Smooth muscle cell of the brain vasculature (primary cell): ENCODE measurements at places on chromosomes 2 and 18.
A peak's percentile ranks its signal among the peaks of the same experiment; 100 is the strongest.

DNA sequence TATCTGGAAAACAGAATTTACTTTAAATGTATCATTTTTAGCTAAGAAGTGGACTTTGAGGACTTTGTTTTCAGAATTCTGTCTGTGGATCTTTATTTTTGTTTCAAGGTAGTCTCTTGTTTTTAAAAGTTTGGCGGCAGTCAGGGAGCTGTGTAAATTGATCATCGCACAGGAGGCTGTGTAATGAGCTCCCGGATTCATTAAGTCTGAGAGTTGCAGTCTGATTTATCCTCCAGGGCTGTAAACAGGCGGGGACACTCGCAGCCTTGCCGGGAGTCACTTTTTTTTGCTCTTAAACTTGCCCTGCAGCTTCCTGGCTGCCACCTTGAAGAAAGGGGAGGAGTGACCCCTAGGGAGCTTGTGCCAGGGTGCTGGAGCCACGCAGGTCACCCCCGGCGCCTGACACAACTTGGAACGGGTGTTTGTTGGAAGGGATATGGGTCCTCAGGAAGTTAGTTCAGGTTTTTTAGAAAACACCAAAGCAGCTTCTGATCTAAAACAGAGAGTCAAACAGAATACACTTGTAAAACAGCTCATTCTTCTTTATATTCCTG is 76.2 kb downstream of the DCDC2C start:
- no peak for DNase-seq

GRCh38 chr2:183522489-183523266 is 398.4 kb downstream of the NUP35 start:
- no peak for DNase-seq

DNA sequence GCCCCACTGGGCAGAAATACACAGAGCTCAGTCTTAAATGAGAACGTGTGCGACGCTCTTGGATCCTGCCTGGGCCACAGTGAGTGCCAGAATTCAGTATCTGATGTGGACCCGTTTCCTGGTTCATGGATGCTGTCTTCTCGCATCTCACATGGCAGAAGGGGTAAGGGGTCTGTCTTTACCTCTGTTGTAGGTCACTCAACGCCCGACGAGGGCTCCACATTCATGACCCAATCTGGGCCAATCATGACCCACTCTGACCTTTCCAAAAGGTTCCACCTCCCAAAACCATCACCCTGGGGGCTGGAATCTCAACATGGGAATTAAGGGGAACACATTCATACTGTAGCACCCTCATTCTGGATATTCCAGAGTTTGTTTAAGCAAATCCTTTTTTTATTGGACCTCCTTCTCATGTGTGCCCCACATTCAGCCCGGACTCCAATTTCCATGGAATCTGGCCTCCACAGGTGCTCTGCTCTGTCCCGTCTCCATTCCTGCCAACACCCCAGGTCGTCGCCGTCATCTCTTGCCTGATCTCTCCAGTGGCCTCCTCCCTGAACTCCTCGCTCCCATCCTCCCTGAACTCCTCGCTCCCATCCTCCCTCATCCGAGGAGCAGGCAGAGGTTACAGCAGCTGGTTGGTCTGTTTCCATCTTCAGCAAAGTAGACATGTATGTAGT is 78.9 kb upstream of the OTOS start:
- DNase-seq, result no peak

DNA sequence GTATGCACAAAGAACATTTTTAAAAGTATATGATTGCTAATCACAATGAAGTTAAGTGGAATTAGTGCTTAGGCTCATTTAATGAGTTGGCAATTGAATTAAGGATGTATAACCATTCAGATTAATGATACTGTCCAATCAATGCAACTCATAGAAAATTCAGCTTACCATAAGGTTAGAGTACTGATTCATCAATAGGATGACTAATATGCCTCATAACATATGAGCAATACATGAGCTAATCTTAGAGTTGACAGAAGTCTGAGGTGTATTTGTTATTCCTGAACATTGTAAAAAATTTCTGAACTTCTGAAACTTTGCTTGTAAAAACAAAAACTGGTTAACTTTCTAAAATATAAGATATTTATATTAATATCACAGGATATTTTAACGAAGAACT is 118.3 kb upstream of the NETO1 start:
- DNase-seq, result no peak

GRCh38 chr2:227503433-227504406 is 31.8 kb downstream of the AGFG1 start:
- no peak for DNase-seq

DNA sequence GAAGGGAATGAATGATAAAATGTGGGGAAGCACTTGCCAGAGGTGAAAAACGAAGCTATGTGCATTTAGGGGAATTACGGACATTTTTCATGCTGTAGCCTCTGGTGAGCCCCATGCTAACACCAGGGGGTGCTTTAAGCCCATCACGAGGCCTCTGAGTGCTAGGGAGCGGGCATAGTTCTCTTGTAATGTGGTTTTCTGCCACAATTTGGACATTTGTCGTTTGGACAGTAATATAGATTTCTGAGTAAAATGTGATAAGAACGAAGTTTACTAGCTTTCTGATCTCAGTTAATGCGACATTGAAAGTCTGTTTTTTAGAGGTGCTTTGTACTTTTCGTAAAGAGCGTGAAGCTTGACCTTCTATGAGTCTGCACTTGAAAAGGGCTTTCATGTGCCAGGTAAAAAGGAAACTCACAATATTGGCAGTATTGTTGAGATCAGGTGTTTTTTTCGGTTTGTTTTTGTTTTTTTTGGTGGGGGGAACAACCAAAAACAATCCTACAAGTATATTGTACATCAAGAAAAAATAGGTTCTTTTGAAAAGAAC is 50.6 kb downstream of the TRAF3IP1 start:
- DNase-seq, result peak; percentile 23

DNA sequence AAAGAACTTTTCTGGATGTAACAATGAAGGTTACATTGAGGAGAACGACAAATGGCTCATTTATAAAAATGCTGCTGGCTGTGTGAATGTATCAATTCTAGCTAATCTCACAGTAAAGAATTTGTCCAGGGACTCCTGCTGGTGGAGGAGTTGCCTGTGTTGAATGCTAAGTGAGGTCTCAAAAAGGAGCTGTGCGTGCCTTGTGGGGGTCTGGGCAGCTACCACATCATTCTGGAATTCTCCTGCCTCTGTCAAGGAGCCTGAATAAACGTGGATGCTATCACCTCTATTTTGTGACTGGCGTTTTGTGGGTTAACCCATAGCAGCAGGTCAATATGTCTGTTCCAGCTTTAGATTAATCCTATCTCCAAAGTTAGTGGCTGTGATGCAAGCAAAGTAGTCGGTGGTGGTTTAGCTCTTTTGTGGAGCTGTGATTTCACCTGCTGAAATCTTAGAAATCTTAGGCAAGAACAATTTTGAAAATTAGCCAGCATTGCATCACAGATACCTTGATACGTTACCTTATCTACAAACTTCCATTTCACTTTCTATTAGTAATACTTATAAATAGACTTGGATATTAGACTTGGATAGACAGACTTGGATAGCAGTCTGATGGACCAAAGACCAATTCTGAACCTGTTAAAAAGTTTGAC is 96.8 kb downstream of the MTCL1 start:
- DNase-seq, result no peak

DNA sequence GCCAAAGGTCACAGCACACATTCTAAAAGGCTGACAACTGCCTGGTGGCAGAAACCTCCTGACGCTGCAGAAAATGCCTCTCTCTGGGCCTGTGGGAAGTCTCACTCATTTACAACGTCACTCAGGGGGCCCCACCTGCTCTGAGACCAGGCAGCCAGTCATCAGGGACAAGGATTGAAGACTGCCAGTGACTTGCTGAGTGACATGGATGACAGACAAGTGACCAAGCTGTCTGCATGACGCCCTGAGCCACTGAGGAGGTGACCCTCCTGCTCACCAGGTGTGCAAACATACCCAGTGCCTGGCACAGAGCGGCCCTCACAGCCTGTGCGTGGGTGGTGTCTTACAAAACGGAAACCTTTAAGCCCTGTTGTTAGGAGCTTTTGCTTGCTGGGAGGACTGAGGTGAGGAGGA is 392.4 kb downstream of the TNS1 start:
- DNase-seq, result no peak

- no peak for DNase-seq
Measured at GRCh38 chr18:21404426-21404825, 162.4 kb downstream of the GREB1L start.

- no peak for DNase-seq
Measured at GRCh38 chr2:26537826-26538475, 60.0 kb upstream of the OTOF start.

DNA sequence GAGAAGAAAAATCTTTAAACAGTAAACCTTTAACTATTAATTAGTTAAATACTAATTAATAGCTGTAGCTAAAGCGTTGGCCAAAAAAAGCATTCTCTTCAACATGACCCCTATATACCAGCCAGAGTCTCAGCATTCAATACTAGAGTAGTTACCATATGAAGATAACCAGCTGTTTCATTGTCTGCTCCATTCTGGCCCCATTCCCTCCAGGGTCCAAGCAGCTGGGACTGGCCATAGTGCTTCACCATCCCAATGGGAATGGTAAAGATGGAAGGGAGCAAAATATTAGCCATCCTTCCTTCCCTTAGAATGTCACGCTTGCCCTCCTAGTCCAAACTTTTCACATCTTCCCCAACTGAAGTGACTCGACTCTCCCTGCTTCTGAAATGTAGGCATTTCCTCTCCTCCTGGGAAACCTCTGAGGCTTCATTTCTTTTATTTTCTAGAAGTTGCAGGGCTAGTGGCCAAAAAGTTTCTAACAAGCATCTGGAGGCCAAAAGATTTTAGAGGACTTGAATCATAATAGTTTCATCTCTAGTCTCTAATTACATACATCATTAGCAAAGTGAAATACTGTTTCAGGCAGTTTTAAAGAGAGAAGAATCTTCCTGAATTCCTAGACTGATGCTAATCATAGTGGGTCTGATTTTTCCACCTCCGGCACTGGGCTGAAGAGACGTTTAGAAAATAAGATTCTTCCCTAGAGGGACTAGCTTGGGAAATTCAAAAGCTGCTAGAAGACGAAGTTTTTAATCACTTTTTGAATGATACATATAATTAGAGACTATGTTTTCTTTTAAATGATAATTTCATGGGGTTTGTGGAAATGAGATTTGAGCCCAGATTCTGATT is 52.7 kb downstream of the CCDC68 start:
- no peak for DNase-seq

DNA sequence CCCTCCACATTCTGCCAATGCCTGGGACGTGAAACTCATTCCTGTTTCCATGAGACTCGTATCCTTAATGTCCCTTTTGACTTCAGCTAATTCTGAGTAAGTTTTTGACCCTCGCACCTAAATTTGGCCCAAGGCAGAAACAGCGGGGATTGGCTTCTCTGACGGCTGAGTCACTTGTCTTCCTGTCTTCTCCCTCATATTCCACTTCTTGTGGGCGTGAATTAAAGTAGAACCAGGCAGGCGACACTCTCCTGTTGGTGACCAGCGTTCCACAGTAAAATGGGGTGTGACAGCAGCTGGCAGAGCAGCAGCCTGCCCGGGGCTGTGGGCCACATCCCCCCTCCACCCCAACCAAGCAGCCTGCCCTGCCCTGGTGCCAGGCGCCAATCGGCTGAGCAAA is 15.5 kb downstream of the TTC32 start:
- no peak for DNase-seq

DNA sequence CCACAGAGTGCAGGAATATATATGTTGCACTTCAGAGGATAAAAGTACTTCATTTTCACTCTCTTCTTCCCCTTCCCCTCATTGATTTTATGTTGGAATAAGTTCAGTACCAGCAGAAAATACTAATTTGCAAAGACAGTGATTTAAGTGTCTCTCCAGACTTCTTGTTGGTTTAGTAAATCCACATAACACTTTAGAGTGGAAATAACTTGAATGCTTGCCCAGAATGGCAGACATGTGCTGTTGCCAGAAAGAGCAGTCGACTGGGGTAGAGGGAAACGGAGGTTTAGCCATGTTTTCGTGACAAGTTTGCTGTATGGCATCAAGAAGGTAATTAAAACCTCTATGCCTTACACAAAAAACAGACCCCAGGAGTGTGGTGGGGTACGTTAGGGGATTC is 246.0 kb upstream of the CXCR4 start:
- DNase-seq, result no peak

- no peak for DNase-seq
Measured at GRCh38 chr2:136049011-136049742, 63.8 kb upstream of the DARS1 start.

- no peak for DNase-seq
Measured at GRCh38 chr2:211751848-211752247, 786.8 kb downstream of the ERBB4 start.

DNA sequence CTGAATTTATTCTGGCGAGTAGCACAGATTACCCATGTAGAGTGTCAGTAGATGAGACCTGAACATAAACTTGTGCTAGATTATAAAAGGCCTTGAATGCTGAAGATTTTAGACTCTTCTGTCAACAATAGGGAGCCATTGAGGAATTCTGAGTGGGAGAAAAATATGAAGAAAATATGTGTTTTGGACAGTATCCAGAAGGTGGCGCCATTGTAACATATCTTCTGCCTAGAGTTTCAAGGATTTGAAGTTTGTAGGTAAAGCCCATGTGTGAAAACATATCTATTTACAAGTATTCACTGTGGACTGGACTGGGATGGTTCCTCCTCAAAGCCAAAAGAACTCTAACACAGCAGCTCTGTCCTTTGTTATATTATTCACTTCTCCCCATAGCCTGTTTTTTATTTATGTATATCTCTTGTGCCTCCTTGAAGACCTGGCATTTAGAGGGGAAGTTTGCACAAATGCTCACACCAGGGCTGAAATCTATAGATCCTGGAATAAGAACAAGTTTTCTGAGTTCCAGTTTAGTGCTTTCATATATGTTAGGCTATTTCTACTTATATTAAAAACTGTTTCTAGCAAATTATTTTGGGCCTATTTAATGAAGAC is 124.9 kb downstream of the RDH14 start:
- peak; percentile 67 for DNase-seq

GRCh38 chr2:75787532-75788132 is 76.9 kb upstream of the GCFC2 start:
- DNase-seq, result peak; percentile 12

GRCh38 chr18:21955757-21956652 is 213.4 kb upstream of the GATA6 start:
- DNase-seq, result peak; percentile 49

GRCh38 chr2:51032751-51033330 is 909 bp upstream of the NRXN1 start:
- no peak for DNase-seq

DNA sequence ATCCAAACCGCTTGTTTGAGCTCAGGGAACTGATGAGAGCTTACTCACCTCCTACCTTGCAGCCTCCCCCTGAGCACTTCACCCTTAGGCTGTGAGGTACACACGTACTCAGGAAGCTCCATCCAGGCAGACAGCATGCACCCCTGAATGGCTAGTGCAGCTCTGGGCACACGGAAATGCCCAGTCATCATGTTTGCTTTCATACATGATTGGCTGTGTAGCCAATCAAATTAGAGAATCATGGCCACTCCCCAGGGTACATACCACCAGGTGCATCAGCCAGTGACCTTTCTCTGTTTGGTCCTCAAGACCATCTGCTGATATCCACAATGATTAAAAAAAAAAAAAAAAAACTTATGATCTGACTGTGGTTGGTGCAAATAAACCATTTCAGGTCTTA is 42.1 kb downstream of the RNF152 start:
- DNase-seq, result no peak
